Glutamatergic neuron (in vitro differentiated cells): ENCODE measurements at places on chromosomes 5 and 9. TPM values are rescaled to one million over a fixed set of nuclear protein-coding genes. Genes with fewer than 3 reads are reported as not detected.

GRCh38 chr9:18896531-18897179 lies 136.4 kb downstream of the SAXO1 start:
- no peak for DNase-seq

GRCh38 chr5:137305971-137306602 lies 193.0 kb downstream of the SPOCK1 start:
- no peak for DNase-seq

- no peak for DNase-seq
These were observed 16.4 kb upstream of the RNF180 start for GRCh38 chr5:64149268-64149667.

GRCh38 chr5:12023614-12024241 lies 119.5 kb upstream of the CTNND2 start:
- DNase-seq: no peak

Gene HAVCR1
- not detected for total RNA-seq

Gene LMX1B
- 0.27 TPM for total RNA-seq
